ENCODE measurements at places on chromosomes 3 and 15.

- no peak overlapping the region for H3K4me3 ChIP-seq
- no peak overlapping the region for H3K27ac ChIP-seq
- peaks cover 34% of the 10 kb centered on the region for H3K4me1 ChIP-seq
- DNase-seq, result no peak
- no peaks in the 10 kb centered on the region for H3K36me3 ChIP-seq
Measured at GRCh38 chr15:73602992-73603391, 30.2 kb downstream of the NPTN start.

DNA sequence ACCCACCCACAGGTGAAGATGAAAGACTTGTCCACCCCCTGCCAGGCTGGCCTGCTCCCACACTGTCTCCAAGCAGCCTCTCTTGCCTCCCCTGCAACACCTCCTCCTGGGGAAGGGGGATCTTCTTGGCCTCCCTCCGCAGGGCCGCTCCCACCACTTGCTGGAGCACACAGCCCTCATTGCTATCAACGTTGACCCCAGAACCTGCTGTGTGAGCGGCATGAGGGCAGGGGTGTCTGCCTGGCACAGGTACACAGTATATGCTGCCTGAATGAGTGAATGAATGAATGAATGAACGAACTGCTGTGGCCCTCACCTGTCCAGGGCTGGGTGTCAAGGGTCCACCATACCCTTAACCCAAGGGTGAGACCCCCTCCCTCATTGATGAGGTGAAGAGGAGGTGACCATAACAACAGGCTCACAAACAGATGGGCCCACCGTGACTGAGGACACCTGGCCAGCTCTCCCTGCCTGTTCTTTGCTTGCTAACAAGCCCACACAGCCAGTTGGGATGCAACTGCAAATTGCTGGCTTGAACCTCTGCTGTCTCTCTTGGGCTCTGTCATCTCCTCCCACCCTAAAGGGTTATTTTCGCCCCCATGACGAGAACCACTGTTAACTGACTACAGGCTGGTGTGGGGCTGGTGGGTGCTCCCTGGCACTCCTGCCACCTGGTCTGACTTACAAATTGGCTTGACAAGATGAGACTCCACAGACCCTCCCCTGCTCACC is 22.5 kb downstream of the SLC41A3 start:
- H3K27ac ChIP-seq, result no peak overlapping the region
- no peak overlapping the region for H3K4me3 ChIP-seq
- peaks cover 10% of the 10 kb centered on the region for H3K4me1 ChIP-seq
- H3K36me3 ChIP-seq, result no peaks in the 10 kb centered on the region
- no peaks in the 10 kb centered on the region for H3K27me3 ChIP-seq

DNA sequence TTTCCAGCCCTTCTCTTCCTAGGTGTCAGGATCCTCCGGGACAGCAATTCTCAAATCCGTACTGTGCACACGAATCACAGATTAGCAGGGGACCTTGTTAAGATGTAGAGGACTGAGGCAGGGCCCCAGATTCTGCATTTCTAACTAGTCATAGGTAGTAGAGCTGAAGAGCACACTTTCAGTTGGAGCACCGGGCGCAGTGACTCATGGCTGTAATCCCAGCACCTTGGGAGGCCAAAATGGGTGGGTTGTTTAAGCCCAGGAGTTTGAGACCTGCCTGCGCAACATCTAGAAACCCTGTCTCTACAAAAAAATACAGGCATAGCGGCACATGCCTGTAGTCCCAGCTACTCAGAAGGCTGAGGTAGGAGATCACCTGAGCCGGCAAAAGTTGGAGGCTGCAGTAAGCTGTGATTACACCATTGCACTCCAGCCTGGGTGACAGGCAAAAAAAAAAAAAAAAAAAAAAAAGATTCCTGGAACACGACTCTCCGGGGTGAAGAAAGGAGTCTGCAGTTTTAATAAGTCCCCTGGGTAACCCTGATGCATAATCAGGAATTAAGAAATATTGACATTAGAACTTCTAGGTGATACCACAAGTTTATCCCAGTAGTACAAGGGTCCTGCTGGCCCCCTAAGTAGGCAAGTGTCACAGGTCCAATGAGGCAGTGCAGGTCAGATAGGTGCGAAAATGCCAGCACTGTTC is 21.4 kb upstream of the IGDCC3 start:
- no peak overlapping the region for H3K27ac ChIP-seq
- H3K4me3 ChIP-seq, result no peak overlapping the region
- H3K4me1 ChIP-seq, result no peaks in the 10 kb centered on the region
- DNase-seq, result no peak
- H3K36me3 ChIP-seq, result no peaks in the 10 kb centered on the region

- no peak for DNase-seq
- no peaks in the 10 kb centered on the region for H3K36me3 ChIP-seq
- no peaks in the 10 kb centered on the region for H3K27me3 ChIP-seq
- no peak overlapping the region for H3K27ac ChIP-seq
- H3K4me1 ChIP-seq, result peaks cover 17% of the 10 kb centered on the region
- H3K4me3 ChIP-seq, result no peak overlapping the region
Measured at GRCh38 chr15:74431645-74432044, 2.1 kb downstream of the SEMA7A start.

- no peaks in the 10 kb centered on the region for H3K36me3 ChIP-seq
- H3K27me3 ChIP-seq, result no peaks in the 10 kb centered on the region
- DNase-seq, result no peak
- H3K4me3 ChIP-seq, result no peak overlapping the region
- no peak overlapping the region for H3K27ac ChIP-seq
- no peaks in the 10 kb centered on the region for H3K4me1 ChIP-seq
Measured at GRCh38 chr15:79436037-79436780, 4.1 kb downstream of the MINAR1 start.

DNA sequence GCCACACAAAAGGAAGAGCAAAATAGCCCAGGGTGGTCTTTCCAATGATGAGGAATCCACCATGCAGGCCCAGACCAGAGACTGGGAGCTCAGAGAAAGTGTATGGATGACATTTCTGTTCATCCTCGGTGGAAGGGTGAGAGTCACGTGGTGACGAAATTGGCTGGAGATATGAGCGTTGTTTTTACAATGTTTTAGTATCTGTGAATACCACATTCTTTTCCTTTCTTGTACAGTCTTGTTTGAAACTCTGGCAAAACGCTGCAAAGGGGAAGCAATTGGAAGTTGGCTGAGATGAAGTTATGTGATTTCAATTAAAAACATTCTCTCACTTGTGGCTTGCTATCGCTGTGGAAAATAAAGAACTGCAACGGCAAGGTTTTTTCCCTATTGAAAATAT is 137.5 kb downstream of the MAGI1 start:
- no peaks in the 10 kb centered on the region for H3K4me1 ChIP-seq
- no peaks in the 10 kb centered on the region for H3K27me3 ChIP-seq
- DNase-seq, result no peak
- no peak overlapping the region for H3K4me3 ChIP-seq
- H3K36me3 ChIP-seq, result no peaks in the 10 kb centered on the region

- no peaks in the 10 kb centered on the region for H3K27me3 ChIP-seq
- no peak overlapping the region for H3K4me3 ChIP-seq
- no peaks in the 10 kb centered on the region for H3K4me1 ChIP-seq
- no peak for DNase-seq
- no peak overlapping the region for H3K27ac ChIP-seq
Measured at GRCh38 chr15:71686221-71687050, 123.9 kb upstream of the NR2E3 start.

DNA sequence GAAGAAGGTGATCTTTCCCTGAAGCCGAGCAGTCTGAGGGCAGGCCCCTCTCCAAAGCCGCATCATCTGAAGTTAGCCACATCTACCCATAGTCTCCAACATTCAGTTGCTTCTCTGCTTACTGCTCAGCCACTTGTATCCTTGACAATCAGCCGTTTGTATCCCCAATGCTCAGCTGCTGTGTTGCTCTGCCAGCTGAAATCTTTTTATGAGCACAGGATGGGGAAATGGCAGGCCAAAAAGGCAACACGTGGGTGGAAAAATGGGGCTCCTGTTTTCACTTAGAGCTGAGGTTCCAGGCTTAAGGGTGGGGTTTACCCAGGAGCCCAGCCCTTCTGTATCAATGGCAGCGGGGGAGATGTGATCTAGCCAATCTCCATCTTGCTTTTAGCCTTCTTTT is 36.3 kb downstream of the METTL6 start:
- no peak for DNase-seq
- no peak overlapping the region for H3K27ac ChIP-seq
- no peaks in the 10 kb centered on the region for H3K4me1 ChIP-seq
- no peaks in the 10 kb centered on the region for H3K36me3 ChIP-seq
- no peaks in the 10 kb centered on the region for H3K27me3 ChIP-seq

- H3K27me3 ChIP-seq, result no peaks in the 10 kb centered on the region
- DNase-seq, result no peak
- H3K36me3 ChIP-seq, result no peaks in the 10 kb centered on the region
- H3K4me3 ChIP-seq, result no peak overlapping the region
Measured at GRCh38 chr3:170905862-170906261, 2.6 kb downstream of the EIF5A2 start.

- no peak for DNase-seq
- H3K27me3 ChIP-seq, result no peaks in the 10 kb centered on the region
- H3K27ac ChIP-seq, result no peak overlapping the region
- H3K36me3 ChIP-seq, result no peaks in the 10 kb centered on the region
- H3K4me3 ChIP-seq, result no peak overlapping the region
Measured at GRCh38 chr3:172061724-172062184, 22.4 kb downstream of the FNDC3B start.

DNA sequence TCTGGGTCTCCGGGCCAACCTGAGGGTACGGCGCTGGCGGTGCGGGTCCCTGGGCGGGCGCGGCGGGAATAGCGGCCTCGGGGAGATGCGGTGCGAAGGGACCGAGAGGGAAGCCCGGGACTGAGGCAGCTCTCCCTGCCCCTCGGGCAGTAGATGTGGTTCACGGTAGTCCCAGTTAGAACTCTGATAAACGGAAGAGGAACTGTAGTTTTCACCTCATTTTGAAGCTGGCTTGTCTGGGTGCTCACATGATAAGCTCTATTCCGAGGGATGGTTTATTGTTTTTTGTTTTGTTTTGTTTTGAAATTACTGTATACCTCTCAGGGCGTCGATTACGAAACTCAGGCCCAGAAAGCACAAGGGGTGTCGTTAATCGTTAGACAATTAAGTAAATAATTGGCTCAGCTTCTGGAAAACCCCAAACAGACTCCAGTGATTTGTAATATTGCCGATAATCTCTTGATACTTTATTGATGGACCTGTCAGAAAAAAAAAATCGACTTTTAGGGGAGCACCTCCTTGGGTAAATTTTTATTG is 413 bp downstream of the NUSAP1 start:
- H3K36me3 ChIP-seq, result no peaks in the 10 kb centered on the region
- DNase-seq, result no peak
- peaks cover 37% of the 10 kb centered on the region for H3K4me1 ChIP-seq
- H3K27me3 ChIP-seq, result no peaks in the 10 kb centered on the region

- H3K36me3 ChIP-seq, result no peaks in the 10 kb centered on the region
- DNase-seq, result no peak
- no peaks in the 10 kb centered on the region for H3K27me3 ChIP-seq
- no peak overlapping the region for H3K4me3 ChIP-seq
- no peak overlapping the region for H3K27ac ChIP-seq
Measured at GRCh38 chr3:111910806-111911205, 51.7 kb downstream of the PHLDB2 start.

DNA sequence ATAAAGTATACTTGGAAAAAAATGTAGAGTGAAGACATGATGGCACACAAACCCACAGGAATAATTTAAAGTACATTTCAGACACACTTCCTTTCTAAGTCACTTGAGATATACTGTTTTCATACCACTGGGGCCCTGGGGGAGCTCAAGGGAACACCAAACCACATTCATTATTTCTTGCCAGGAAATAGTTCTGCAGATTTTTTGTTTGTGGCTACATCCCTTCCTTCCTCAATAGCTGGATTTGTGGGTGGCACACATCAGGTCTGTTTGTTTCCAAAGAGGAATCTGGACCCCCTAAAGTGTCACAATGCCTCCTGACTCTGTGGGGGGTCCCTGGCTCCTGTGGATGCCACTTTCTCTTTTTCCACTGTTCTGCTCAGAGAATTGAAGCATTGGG is 153.5 kb upstream of the COL8A1 start:
- H3K27me3 ChIP-seq, result no peaks in the 10 kb centered on the region
- no peak overlapping the region for H3K4me3 ChIP-seq
- no peak overlapping the region for H3K27ac ChIP-seq
- H3K4me1 ChIP-seq, result no peaks in the 10 kb centered on the region

DNA sequence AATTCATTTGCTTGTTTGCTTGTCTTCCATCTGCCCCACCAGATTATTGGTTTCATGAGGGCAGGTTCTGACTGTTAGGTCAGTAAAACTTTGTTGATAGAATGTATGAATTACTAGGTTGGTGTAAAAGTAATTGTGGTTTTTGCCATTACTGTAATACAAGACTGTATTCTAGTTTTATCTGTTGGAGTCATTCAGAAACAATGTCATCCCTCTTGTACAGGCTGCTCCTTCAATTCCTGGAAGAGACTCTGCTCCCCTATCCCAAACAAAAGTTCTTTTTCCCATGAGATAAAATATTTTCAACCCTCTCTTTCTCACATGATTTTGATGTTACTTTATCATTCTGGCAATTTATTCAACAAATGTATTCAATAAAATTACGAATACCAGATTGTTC is 115.0 kb downstream of the CHST2 start:
- DNase-seq, result no peak
- H3K4me1 ChIP-seq, result no peaks in the 10 kb centered on the region
- H3K36me3 ChIP-seq, result no peaks in the 10 kb centered on the region
- H3K27me3 ChIP-seq, result no peaks in the 10 kb centered on the region
- H3K27ac ChIP-seq, result no peak overlapping the region

- no peaks in the 10 kb centered on the region for H3K27me3 ChIP-seq
- no peak overlapping the region for H3K27ac ChIP-seq
- no peak for DNase-seq
- H3K4me3 ChIP-seq, result no peak overlapping the region
- H3K36me3 ChIP-seq, result no peaks in the 10 kb centered on the region
Measured at GRCh38 chr15:69881766-69882165, 216.0 kb downstream of the TLE3 start.

Data from CD4-positive, alpha-beta memory T cell (primary cell).